ENCODE measurements at places on chromosomes 3 and 15. TPM values are rescaled to one million over a fixed set of nuclear protein-coding genes. Genes with fewer than 3 reads are reported as not detected.
A peak's percentile ranks its signal among the peaks of the same experiment; 100 is the strongest.

Gene GATM
- 79.5 TPM for total RNA-seq

DNA sequence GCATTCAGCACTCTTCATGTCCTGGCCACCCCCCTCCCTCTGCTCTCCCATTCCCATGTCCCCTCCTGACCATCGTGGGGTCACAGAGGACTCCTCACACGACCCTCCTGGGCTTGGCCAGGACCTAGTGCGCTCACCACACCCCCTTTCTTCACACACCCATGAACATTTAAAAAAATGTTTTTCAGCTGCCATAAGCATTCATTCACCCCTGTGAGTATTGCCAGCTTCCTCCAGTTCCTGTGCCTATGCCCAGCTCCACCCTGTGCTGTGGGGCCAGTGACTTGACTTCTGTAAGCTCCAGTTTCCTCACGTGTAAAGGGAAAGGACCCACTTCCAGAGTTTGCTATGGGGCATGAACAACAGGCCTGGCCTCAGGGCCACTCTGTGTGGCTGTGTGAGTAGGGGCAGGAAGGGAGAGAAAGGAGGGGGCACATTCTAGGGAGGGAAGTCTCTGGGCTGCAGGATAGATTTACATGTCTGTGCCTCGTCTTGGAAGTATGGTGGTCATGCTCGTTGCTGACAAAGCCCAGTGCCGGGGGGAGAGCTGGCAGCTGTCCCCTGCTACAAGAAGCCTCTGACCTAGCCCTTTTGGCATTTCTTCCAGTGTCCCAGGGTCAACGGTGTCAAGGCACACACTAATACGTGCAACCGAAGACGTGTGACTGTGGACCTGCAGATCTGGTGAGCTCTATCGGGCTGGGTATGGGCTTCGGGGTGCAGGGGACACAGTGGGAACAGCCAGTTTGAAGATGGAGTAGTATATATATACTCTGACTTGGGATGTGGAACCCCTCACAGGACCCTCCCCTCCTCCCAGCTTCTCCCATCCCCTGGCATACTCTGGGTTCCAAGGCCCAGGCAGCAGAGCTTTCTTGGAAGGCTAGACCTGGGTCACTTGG is 22.8 kb downstream of the ESYT3 start:
- DNase-seq: no peak

Gene FAM240A
- total RNA-seq: 0.44 TPM

- DNase-seq: no peak
These were observed 5.3 kb downstream of the P2RY12 start for GRCh38 chr3:151379083-151379734.

Gene ZNF860
- total RNA-seq: 5.9 TPM

- DNase-seq: no peak
These were observed 124.2 kb downstream of the GHSR start for GRCh38 chr3:172323894-172324610.

- no peak for DNase-seq
These were observed 65.3 kb upstream of the ZNF280D start for GRCh38 chr15:56798639-56799038.

GRCh38 chr3:38986901-38987300 is 64.8 kb downstream of the SCN11A start:
- no peak for DNase-seq

Gene KLHL24
- 61.3 TPM for total RNA-seq

Gene DPPA2
- 0.19 TPM for total RNA-seq

Gene LNP1
- 4.4 TPM for total RNA-seq

DNA sequence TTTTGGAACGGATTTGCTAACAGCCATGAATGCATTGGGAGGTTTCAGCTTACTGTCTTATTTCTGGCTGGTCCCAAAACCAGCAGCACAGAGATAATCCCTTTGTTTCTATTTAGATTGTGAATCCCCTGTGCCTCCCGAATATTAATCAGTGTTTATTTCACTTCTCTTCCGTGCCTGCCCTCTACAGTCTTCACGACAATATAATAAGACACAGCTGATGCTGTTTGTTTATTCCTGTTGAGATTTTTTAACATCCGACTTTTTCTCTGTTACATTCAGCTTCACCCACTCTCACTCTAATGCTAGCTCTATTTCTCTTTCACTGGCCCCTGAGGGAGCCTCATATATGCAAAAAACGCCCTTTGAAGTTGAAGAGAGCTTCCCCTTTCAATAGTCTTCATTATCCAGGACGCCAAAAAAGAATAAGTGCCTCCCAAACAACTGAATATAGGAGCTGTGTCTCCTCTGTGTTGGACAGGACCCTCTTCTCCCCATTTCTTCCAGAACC is 995.3 kb downstream of the ROBO2 start:
- no peak for DNase-seq

Gene CCR9
- 0.22 TPM for total RNA-seq

GRCh38 chr3:179026636-179027035 is 45.0 kb downstream of the ZMAT3 start:
- DNase-seq: no peak

GRCh38 chr15:35043373-35044095 is 41.6 kb downstream of the NANOGP8 start:
- DNase-seq: no peak

- DNase-seq: no peak
These were observed 134.5 kb upstream of the SGO1 start for GRCh38 chr3:20320489-20320888.

Gene MME
- total RNA-seq: 8.4 TPM

Gene GOLGA8S
- 0.60 TPM for total RNA-seq

- peak; percentile 84 for DNase-seq
These were observed 351.0 kb downstream of the MCTP2 start for GRCh38 chr15:94582368-94582767.

- no peak for DNase-seq
These were observed 84.7 kb upstream of the PPIB start for GRCh38 chr15:64247535-64247905.

Gene CAV3
- not detected for total RNA-seq

GRCh38 chr3:10354361-10355015 is 33.6 kb upstream of the SEC13 start:
- no peak for DNase-seq

Gene MUC20
- 42.6 TPM for total RNA-seq

- DNase-seq: peak; percentile 88
These were observed 101.5 kb downstream of the FBLN2 start for GRCh38 chr3:13650210-13651056.

DNA sequence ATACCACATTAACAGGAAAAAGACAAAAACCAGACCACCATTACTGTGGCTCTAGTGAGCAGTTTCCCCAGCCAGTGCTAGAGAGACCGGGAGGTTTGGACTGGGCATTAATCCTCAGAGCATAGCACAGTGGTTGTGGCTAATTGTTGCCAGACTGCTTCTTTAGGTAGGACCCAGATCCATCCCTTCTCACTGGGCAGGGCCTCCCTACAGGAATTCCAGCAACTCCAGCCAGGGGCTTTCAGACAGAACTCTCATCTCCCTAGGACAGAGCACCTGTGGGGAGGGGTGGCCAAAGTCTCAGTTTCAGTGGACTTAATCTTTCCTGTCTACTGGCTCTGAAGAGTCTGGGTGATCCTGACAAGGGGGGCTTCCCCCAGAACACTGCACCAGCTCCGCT is 759.6 kb downstream of the SQOR start:
- DNase-seq: no peak

DNA sequence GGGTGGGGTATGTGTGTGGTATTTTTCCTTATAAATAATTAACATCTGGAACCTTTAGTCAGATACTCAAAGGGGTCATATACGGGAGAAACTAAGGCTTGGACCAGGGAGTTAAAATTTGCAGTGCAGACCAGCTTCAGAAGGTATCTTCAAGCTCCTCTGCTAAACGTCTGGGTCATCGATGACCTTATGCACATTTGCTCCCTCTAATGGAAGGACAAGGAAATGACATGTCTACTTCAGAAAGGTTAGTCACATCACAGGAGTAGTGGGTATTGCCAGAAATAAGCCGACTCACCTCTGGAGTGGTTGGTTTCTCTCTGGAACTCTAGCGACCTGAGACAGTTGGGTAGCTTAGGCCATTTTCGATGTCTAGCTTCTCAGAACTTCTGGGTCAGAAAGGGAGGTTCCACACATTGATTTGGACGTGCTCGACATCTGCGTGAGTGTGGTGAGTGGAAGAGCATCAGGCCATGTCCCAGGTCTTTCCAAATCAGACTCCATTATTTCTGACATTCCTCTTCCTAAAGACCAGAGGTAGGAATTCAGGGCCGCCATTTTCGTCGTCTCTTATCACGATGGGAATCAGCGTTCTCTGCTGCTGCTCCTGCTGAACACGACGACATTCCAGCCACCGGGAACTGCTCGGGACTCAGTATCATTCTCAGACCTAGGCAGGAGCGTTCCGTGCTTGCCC is 31.8 kb upstream of the RASA2 start:
- no peak for DNase-seq

- DNase-seq: no peak
These were observed 35.3 kb upstream of the PSMD6 start for GRCh38 chr3:64058566-64058965.

GRCh38 chr3:50264383-50264963 is 4.5 kb upstream of the SEMA3B start:
- peak; percentile 98 for DNase-seq

DNA sequence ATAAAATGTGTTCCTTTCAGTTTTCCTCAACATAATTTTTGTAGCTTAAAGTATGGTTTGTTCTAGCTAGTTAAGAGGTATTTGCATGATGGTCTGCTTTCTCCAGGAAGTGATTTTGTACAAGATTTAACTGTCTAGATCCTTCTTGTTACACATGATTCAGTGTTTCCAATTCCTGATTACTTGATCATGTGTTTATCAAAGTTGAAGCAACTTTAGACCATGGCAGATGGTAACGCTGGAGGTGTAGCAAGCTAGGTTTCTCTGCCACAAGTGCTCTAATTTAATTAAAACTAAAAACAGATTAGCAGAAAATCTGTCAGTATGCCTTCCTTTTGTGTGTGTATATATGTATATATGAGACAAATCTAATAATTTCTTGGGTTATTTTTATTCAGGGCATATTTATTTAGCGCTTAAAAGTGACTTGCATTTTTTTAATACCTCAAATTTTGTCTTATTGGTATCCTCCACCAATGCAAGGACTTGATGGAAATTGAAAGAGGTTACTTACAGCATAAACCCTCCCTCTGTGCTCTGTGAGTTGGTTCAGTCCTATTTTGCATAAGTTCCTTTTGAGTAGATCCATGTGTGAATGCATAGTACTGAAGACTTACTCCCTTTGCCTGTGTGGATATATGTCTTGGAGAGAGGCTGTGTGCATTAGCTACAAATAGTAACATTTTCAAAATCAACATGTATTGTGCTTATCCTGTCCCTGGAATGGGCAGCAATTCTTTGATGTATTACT is 157.3 kb upstream of the CGNL1 start:
- peak; percentile 95 for DNase-seq

DNA sequence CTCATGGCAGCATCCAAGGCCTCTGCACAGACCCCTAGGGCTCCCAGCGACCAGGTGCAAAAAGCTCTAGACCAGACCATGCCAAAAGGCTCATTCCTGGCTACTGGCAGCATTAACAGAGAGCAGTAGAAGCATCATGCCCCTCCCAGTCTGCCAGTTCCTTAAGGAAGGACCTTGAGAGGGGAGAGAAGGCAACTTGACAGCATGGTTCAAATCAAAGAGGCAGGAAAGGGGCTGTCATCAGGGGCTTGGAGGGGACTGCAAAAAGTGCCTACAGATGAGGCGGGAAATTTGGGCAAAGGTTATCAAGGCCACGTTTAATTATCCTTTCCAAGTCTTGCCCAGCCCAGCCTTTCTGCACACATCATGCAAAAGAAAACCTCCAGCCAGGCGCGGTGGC is 64.7 kb downstream of the SSUH2 start:
- no peak for DNase-seq

- DNase-seq: peak; percentile 22
These were observed 938 bp downstream of the DZIP3 start for GRCh38 chr3:108590460-108590859.

Gene IMP3
- total RNA-seq: 52.0 TPM

Gene FAN1
- 23.7 TPM for total RNA-seq

DNA sequence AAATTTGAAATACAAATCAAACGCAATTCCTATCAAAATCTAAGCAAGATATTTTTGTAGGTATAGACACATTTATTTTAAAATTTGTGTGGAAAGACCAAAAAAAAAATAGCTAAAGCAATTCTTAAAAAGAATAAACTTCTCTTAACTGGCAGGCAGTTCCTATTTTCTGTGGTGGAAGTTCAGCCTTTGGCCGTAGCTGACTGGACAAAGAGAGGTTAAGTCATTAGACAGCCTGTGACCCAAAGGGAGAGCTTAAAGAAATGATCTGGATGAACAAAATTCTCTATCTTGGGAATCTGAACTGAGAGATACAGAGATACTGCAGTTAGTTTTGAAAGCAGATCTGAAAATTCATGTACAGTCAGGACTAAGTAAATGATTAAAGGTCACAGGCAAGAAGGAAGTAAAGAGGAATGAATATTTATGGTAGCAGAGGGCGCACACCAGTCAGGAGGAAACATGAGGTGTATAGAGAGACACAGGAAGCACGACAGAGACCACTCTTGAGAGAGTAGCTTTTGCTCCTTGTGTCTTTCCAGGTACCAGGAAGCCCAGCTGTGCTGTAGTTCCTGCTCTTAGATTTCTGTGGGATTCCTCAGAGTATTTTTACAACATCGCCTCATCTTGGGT is 57.5 kb downstream of the TPRG1 start:
- peak; percentile 29 for DNase-seq

GRCh38 chr3:87227104-87227834 is at the start of gene CHMP2B:
Gene CHMP2B (plus strand): TSS chr3:87227309. CDS start chr3:87227523, 214 bp downstream.
- DNase-seq: peak; percentile 98

- no peak for DNase-seq
These were observed 1.8 kb downstream of the MTFMT start for GRCh38 chr15:65027593-65027992.

Gene C3orf22
- not detected for total RNA-seq

GRCh38 chr15:56824175-56824574 is 90.9 kb upstream of the ZNF280D start:
- no peak for DNase-seq

DNA sequence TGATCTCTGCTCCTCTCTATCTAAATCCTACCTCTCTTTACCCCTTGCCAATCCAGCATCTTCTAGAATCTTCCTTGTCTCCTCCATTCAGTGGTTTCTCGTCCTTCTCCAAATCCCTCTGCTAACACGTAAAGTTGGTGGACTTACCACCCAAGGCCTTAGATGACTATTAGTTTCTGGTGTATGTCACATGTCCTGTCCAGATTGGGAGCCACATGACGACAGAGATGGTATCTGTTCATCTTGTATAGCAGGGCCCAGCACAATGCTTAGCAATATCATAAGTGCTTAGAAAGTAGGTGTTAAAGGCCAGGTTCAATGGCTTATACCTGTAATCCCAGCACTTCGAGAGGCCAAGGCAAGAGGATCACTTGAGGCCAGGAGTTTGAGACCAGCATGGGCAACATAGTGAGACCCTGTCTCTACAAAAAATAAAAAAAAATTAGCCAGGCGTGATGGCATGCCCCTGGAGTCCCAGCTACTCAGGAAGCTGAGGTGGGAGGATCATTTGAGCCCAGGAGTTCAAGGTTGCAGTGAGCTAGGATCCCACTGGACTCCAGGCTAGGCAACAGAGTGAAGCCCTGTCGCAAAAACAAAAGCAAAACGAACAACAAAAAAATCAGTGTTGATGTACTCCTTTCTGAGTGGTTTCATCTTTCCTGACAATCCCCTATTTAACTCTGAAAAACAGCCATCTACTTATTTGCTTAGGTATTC is 81.8 kb downstream of the HMG20A start:
- no peak for DNase-seq

Gene AP3B2
- total RNA-seq: 4.7 TPM

- no peak for DNase-seq
These were observed 88.8 kb downstream of the GADL1 start for GRCh38 chr3:30805695-30806094.
